ENCODE measurements at places on chromosomes 6 and 20. TPM values are rescaled to one million over a fixed set of nuclear protein-coding genes. Genes with fewer than 3 reads are reported as not detected.

Gene SEMG1
- polyA plus RNA-seq: not detected

Gene KIAA1586
- polyA plus RNA-seq: 1.8 TPM

Gene DACT2
- polyA plus RNA-seq: not detected

Gene LY6G6F
- polyA plus RNA-seq: not detected

Gene MAFB
- 5.9 TPM for polyA plus RNA-seq

Gene SLC12A5
- polyA plus RNA-seq: not detected

Gene GNMT
- polyA plus RNA-seq: 0.34 TPM

Gene TAPBP
- 64.1 TPM for polyA plus RNA-seq

Gene MRAP2
- polyA plus RNA-seq: 1.2 TPM

Gene TCP11
- polyA plus RNA-seq: not detected

Gene RAB22A
- 12.4 TPM for polyA plus RNA-seq

Gene GTF2H4
- polyA plus RNA-seq: 21.5 TPM

Gene OR2H2
- polyA plus RNA-seq: not detected

Gene FOXC1
- 3.1 TPM for polyA plus RNA-seq

Gene BTN1A1
- not detected for polyA plus RNA-seq

Gene CEP162
- polyA plus RNA-seq: 3.6 TPM

Gene PRDM1
- 0.67 TPM for polyA plus RNA-seq

GRCh38 chr6:159916752-159917151, 26.0 kb downstream of the MAS1 start:
- no peak for DNase-seq

DNA sequence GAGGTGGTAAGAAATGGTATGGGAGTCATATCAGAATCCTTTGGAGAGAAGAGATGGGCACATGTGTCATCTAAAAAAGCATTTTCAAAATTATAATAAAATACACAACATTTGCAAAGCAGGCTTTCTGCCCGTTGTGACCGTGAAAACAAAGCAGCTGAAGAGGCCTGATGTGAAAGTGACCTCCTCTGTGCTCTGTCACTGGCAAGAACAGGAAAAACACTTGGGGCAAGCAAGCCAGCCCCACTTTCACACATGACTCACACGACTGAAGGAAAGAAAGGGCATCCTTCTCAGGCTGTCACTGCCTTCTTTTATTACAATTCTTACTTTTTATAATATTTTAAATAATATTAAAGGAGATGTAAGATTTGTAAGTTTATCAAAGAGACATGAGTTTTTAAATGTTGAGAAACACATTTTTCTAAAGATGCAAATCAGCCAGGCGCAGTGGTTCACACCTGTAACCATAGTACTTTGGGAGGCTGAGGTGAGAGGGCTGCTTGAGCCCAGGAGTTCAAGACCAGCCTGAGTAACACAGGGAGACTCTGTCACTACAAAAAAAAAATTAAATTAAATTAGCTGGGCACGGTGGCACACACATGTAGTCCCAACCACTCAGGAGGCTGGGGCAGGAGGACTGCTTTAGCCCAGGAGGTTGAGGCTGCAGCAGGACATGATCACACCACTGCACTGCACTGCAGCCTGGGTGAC, 143.7 kb downstream of the BTBD9 start:
- no peak for DNase-seq

GRCh38 chr20:58841539-58842264, 9.0 kb downstream of the GNAS-AS1 start:
- DNase-seq: peak; percentile 10

DNA sequence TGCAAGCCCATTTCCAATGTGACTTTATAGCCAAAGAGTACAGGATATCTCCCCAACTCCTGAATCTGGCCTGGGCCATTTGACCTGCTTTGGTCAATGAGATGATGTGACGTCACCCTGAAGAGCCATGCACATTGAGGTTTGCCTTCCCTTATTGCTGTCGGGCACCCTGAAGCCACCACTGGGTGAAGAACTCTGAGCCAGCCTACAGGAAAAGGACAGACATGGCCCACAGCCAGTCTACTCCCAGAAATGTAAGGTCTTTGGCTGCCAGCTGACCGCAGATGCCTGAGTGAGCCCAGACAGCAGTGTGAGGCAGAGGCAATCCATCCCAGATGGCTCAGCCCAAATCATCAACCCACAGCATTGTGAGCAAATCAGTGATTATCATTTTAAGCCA, 3.7 kb upstream of the SYNDIG1 start:
- no peak for DNase-seq

GRCh38 chr6:134357022-134357487, 39.1 kb upstream of the SGK1 start:
- no peak for DNase-seq

DNA sequence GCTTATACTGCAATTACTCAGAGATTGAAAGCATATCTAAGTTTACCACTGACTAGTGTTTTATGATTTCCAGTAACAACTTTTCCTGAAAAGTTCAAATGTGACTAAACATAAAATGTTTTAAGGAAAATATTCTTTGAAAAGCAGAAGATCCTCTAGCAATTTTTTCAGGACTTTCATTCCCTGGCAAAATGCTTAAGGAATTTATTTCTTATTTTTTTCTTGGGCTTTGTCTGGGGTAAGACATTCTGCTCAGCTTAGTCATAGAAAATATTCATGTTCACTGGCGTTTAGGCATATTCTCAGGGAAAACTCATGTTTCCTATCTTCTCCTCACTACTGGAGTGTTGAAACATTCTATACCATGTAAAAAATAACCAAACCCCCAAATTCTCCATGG, 235.3 kb upstream of the CEP162 start:
- no peak for DNase-seq

DNA sequence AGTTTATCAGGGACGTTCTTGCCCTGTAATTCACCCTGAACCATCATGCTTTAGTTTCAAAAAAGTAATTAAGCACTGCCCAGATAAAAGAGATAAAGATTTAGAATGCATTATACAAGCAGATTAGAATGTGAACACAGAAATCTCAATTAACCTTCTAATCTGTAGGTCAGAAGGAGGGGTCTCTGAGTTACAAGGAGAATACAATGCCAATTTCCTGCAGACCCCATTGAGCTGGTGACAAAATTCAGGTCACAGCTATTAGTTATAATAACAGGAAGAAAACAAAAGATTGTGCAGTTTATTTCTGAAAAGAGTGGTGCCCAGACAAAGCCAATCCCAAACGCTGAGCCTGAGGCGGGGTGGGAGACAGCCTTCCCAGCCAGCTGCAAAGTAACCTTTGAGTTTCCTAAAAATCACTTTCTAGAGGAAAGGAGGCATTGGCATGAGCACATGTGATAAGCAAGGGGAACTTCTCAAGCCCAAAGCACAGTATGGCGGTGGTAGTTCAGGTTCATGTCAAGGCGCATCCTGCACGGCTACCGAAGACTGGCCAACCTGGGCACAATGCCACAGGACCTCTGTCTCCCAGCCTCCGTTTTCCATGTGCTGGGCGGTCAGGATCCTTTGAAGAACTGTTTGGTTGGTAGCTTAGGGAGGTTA, 192.5 kb downstream of the TTLL2 start:
- no peak for DNase-seq

- peak; percentile 79 for DNase-seq
These were observed 14.6 kb upstream of the CFAP206 start for GRCh38 chr6:87393026-87393622.

- DNase-seq: no peak
These were observed 136.1 kb downstream of the INSM1 start for GRCh38 chr20:20503777-20504530.

- DNase-seq: no peak
These were observed 50.3 kb upstream of the CDKAL1 start for GRCh38 chr6:20483887-20484497.

DNA sequence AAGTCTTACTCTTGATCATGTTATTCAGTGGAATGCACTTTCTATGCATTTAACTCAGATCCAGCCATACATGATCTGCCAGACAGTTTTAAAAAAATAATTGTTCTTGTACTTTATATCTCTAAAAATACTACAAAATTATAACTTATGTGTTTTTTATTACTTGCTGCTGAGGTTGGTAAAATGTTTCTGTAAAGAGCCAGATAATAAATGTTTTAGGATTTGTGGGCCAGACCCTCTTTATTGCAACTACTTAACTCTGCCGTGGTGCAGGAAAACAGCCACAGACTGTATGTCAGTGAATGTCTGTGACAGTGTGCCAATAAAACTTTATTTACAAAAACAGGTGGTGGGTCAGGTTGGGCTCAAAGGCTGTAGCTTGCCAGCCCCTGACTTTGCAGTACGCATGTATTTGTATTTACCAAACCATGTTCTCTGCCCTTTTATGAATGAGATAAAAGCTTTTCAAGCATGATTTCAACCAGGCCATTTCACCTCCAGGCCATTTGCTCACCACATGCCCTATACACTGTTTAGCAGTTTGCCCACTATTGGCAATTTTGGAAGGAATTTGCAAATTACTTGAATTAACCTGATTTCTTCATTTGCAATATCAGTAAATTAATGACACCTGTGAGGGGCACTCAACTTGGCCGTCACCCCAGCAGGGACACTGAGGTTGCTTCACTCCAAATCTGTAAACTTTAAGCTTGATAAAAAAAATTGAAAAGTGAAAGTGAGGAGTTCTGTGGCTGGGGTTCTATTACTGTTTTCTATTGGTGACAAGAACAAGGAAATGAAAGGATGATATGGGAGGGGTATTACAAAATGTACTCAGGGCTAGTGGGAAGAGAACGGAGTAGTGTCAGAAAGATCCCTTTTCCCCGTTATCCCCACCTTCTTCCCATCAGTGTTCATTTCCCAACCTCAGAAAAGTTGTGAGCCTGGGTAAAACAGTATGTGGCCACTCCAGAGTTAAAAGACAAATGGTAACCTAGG, 133.4 kb downstream of the CEBPB start:
- DNase-seq: no peak

GRCh38 chr6:36445621-36446020, 2.8 kb downstream of the KCTD20 start:
- no peak for DNase-seq

- DNase-seq: no peak
These were observed 197.0 kb upstream of the EYS start for GRCh38 chr6:65903992-65904391.

GRCh38 chr20:2794866-2795447, 5.5 kb downstream of the CPXM1 start:
- DNase-seq: no peak

DNA sequence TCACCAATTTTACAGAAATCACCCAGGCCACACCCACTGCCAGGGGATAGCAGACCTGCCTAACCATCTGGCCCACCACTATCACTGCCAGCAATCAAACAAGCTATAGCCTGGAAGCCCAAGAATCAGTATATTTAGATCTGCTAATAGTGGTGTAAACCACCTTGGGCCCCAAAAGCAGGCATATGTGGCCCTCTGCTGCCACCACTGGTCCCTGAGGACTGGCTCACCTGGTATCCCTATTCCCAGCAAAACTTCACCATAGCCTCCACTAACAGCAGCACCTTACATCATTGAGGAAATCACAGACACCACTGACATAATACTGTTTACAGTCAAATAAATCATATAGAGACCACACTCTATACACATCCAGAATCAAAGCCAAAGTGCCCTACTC, 880.4 kb upstream of the MAN1A1 start:
- DNase-seq: no peak

Data from small intestine (tissue), 16 donors.